ENCODE measurements at places on chromosomes 6 and 20.

- DNase-seq = no peak
Measured at GRCh38 chr6:23524548-23524947, 601.5 kb upstream of the NRSN1 start.

DNA sequence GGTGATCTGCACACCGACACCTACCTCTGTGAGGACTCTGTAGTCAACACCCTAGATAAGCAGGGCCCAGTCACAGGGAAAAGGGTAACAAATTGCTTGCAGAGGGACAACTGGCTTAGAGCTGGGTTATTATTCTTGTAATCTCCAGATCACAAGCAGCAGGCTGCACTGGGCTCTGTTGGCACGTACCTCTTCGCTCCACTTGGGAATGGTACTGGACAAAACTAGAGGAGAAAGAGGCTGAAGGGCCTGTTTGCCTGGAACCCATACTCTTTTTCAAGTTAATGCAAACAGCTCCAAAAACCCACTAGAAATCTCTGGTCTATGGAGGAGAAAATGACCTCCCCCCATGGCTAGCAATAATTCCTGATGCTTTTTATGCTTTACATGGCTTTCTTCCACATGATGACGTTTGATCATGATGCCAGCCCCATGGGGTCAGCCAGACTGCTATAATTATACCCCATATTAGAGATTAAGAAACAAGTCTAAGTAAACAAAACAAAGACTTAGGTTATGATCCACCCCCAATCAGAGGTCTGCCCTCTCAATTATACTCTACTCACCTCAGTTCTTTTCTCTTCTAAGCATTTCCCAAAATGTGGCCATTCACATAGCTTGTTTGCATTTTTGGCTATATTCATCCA lies 190.0 kb downstream of the UNC5CL start:
- DNase-seq = no peak

GRCh38 chr6:45300736-45301135 lies 27.4 kb upstream of the RUNX2 start:
- DNase-seq = no peak

DNA sequence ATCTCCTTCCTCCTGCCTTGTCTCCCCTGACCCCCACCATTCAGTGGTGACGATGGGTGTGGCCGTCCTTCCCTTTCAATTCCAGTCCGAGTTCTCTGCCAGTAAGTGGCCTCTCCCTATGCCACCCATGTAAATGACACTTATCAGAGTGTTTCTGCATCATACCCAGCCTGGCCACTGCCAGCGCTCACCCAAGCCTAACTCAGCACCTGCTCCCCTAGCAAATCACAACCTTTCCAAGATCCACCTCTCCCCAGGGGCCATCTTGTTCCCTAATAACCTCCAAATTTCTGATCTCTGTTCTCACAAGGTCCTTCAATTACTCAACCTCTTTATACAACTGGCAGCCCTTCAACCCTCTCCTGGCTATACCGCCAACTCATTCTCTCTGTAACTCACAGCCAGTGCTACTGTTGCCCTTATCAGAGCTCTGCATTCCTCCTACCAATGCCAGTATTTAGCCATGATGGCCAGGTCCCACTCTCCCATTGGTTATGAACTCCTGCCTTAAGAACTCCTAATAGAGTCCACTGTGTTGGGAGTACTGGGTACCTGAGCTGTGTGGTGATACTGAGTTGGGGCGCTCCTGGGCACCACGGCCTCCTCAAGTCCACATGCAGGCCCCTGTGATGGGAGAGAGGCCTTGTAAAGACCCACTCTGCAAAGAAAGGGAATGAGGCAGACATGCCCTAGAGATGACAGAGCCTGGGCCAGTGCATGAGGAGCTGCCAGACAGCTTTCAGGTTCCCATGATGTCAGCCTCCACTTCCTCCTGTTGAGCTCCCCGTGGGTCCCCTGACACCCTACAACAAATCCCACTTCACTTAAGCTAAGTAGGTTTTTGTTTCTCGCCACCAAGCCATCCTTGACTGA lies 187.4 kb upstream of the RREB1 start:
- no peak for DNase-seq

DNA sequence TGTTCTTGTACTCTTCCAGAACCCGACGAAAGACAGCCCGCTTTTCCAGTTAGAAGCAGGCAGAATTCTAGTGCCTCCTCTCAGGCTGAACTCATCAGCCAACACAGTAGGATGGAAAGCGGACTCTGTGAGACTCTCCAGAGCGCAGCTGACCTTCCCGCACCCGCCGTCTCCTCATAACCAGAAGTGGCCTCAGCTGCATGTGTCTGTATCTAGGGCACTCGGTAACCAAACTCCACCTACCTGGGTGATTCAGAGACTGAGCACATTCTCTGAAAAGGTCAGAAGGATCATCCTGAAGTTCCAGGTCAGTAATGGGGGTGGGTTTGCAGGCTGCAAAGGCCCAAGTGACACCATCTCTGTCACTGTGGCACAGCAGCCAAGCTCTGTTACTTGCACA lies 66.7 kb upstream of the NFATC2 start:
- DNase-seq = no peak

- no peak for DNase-seq
Measured at GRCh38 chr6:56724455-56724854, 81.8 kb upstream of the DST start.

GRCh38 chr6:30802731-30803130 lies 58.4 kb upstream of the IER3 start:
- no peak for DNase-seq

DNA sequence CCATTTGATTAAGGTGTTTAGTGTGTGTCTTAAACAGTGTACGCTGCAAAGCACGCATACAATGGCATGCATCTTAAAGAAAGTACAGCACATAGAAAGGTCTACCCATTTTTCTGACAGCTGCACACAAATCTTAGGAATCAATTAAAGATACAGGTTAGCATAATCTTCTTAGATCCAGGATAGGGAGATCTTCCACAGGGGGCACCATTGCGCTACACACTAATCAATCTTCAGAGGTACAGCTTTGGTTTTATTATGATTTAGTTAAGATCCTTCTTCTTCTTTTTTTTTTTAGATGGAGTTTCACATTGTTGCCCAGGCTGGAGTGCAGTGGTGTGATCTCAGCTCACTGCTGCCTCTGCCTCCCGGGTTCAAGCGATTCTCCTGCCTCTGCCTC lies 63.7 kb upstream of the BEND3 start:
- DNase-seq = no peak

DNA sequence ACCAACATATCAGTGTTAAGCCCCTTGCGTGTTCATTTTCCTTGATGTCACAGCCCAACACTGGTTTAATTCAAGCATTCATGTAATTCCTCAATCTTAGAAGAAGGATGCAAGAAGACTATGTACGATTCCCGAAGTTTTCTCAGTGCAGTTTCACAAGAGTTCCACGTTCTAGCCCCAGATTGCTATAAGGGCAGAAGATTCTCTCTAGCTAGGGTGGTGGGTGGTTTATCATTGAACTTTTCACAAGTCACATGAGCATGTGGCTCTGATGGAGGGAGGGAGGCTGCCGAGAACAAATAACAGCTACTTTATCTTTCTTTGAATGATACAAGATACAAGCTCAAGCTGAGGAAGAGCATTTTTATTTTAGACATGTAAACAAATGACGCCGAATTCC lies 71.9 kb upstream of the NHSL1 start:
- DNase-seq = no peak

- no peak for DNase-seq
Measured at GRCh38 chr6:107082045-107082444, 33.3 kb downstream of the BEND3 start.

GRCh38 chr20:35730583-35731468 lies 11.2 kb downstream of the RBM39 start:
- no peak for DNase-seq

DNA sequence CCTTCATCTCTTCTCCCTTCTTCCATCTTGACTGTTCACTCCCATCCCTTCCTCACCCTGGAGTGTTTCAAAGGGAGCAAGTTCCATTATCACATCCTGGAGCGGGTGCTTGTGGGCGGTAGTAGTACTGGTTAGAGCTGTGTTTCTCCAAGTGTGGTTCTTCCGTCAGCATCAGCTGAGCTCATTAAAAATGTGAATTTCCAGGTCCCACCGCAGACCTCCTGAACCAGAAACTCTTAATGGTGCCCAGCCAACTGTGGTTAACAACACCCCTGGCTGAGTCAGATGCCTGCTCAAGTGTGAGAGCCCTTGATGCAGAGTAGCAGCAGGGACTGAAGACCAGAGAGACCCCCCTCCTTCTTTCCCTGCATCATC lies 24.4 kb downstream of the ANGPT4 start:
- DNase-seq = no peak

GRCh38 chr6:133136177-133136880 lies 104.8 kb upstream of the EYA4 start:
- DNase-seq = no peak

DNA sequence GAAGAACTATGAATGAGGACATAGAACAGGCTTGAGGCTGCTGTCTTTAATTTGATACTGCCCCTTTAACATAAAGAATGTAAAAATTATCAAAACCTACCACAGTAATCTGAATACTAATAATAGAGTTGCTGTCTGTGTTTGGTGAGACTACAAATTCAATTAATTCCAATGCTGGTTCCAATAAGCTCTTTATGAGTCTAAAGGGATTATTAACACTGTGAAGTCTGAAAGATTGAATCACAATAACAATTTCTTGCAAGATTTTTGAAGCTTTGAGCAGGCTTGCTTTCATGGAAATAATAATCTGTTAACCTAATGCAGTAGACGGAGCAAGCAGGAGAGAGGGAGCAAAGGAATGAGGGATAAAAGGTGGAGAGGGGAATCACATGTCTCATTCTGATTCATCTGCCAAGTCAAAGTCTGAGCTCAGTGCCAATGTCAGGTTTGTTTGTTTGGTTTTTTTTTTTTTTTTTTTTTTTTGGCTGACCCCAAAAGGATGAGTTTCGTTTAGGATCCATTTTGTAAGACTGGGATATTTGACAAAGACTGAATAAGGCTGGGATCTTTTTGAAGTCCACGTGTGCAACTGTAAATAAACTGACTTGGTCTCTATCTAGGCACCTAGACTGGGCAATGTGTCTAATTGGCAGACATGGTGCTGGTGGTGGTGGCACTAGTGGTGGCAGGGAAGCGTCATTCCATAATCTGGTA lies 211.6 kb downstream of the RNF144B start:
- DNase-seq = no peak

DNA sequence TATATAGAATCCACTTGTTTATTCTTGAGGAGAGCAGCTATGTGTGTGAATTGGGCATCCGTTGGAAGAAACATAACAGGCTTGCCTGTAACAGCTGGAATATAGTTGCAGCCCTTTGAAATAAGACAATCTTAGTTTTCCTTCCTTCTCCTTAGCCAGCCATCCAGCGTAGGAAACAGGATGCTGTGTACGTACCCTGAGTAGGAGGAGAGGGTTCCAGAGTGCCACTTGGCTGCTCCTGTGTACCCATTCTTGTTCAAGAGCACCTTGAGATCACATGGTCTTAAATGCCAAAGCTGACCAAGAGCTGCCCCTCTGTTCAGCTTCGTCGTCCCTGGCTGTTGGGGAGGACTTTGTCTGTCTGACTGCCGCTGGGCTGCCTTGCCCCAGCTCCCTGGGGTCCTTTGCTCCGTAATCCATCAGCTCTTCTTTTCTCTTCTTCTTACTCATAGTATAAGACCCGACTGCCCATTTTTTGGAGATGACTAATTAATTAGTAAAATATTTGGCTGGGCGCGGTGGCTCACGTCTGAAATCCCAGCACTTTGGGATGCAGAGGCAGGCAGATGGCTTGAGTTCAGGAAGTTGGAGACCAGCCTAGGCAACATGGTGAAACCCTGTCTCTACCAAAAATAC lies 49.0 kb downstream of the RREB1 start:
- no peak for DNase-seq

GRCh38 chr20:17612287-17612991 lies 42.6 kb downstream of the DSTN start:
- DNase-seq = peak; percentile 33

DNA sequence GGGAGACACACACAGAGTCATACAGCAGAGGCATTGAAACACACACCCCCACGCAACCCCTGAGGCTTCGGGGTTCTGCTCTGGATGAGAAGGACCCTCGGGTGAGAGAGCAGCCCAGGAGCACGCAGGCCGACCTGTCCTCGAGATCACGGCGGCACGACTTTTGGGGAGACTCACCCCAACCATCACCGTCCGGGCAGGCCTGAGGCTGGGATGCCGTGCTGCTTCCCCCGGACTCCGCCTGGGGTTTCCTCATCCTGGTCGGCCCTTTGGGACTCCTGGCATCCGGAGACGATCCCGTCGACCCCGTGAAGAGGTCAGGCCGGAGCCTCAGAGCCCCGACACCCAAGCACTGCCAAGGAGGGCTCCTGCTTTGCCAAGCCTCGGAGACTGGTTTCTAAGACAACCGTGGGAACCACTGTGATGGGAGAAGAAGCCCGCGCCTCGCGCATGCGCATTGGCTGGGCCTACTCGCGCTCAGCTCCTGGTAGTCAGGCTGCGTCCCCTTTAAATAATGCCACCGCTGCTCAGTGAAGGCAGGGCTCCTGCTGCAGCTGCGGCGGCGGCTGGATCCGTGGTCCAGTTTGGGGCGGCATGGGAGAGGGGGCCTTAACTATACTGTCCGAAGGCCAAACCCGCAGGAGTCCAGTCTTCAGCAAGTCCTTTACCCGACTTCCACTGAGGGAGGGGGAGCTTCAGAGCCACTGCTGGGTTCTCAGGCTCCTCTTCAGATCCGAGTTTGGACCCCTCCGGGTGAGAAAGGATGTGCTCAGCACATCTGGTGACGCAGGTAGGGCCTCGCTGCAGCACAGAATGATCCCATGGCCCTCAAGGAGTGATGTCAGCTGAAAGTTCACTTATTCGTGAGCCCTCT lies 171.4 kb upstream of the ZNF337 start:
- peak; percentile 64 for DNase-seq

DNA sequence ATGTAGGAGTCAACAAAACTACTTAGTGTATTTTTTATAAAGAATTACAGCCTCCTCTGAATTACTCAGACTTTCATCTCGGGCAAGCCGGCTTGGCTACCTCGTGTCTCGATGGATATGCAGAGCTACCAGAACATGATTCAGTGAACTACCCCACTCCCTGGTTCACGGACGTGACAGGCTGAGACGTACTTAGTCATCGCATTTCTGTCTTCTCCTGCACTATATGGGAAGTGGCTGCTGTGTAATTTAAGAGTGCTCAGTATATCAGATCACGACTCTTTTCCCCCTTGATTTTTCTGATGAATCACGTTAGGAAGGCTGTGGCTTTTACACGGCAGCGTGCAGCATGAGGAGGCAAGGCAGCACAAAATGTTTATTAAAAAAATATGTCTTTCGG lies 302.7 kb upstream of the ZFP64 start:
- DNase-seq = peak; percentile 29

- DNase-seq = no peak
Measured at GRCh38 chr6:53582963-53583362, 38.1 kb upstream of the GCLC start.
